ENCODE measurements at places on chromosomes 1 and 21. TPM values are rescaled to one million over a fixed set of nuclear protein-coding genes. Genes with fewer than 3 reads are reported as not detected.

Gene CYP4A22
- total RNA-seq: not detected

- DNase-seq: no peak
These were observed 113.5 kb downstream of the GDAP2 start for GRCh38 chr1:117815926-117816325.

GRCh38 chr1:99751877-99752504, 14.4 kb downstream of the FRRS1 start:
- DNase-seq: no peak

DNA sequence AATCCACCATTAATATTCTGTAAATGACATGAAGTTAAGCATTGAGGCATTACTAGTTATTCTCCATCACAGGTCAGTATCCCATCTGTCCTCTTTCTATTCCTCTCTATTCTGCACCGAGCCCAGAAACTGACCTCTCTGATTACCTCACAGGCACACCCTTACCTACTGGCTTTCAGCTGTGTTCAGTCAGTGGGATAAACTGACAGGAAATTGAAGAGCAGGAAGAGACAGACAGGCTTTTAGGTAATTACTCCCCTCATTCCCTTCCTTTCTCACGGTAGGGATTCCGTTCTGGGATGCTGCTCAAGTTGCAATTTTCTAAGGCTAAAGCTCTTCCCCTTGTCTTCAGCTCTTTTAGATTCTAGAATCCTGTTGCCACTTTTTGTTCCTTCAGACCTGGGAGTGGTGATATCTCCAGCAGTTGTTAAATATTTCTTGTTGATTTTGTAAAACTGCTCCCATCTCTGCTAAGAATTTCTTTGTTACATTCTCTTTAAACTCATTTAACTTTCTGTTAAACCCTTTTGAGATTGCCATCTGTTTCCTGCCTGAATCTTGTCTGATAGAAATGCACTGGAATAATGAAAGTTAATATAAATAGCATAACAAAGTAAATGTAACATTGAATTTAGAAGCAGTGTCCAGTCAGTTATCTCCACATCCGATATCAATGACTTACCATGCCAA, 1063.4 kb downstream of the PLA2G4A start:
- no peak for DNase-seq

- no peak for DNase-seq
These were observed 91.6 kb downstream of the DDAH1 start for GRCh38 chr1:85373378-85373708.

DNA sequence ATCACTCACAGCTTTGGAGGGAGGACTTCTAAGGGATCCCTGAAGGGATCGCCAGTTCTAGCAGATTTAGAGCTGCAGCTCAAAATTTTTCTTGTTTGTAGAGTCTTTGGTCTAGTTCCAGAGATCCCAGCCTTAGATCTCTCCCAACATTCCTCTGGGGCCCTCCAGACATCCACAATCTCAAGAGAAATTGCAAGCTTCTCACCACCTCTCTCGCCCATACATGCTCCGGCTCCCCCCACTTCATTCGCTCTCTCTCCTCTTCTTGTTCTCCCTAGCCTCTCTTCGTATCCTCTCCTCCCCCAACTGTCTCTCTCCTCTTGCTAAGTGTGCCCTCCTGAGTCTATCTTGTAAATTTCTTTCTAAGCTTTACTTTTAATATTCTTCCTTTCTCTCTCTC, 15.1 kb upstream of the TUT4 start:
- no peak for DNase-seq

Data from activated CD4-positive, alpha-beta memory T cell treated with anti-CD3 and anti-CD28 coated beads, Interleukin-2, amount 10 ng/mL, durations not matched to agents 7 days and 5 days (primary cell).